ENCODE measurements at places on chromosomes 1 and 21.

DNA sequence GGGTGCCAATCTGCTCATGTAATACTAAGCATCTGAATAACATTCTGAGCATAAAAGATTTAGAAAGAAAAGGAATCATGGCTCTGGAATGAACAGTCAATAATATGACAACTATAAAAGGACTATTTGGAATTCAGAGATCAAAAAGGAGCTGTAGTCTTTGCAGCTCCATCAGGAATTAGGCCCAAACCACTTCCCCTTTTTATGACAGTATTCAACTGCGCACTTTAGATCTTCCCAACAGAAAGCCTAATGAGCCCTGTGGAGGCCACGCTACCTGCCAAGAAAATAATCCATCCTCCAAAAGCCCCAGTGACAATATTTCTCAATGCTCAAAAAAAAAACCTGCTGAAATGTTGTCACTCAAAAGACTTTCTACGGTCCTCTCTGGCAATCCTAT, 163.2 kb downstream of the SNX7 start:
- DNase-seq: no peak

DNA sequence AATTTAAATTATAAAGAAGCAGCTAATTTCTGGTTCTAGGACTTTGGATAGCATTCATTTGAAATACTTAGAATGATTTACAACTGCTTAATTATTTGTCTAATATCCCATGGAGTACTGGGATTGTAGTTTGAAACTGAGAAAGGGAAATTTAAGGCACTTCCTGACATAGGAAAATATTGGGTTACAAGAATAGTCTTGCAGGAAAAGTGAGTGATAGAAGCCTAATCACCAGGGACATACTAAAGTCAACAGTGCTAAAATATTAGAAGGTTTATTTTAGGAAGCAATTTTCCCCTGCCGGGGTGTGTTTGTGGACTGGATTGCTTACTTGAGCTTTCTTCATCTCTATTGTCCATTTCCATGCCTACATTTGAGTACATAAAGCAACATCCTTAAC, 661.6 kb downstream of the ADGRL2 start:
- DNase-seq: no peak

DNA sequence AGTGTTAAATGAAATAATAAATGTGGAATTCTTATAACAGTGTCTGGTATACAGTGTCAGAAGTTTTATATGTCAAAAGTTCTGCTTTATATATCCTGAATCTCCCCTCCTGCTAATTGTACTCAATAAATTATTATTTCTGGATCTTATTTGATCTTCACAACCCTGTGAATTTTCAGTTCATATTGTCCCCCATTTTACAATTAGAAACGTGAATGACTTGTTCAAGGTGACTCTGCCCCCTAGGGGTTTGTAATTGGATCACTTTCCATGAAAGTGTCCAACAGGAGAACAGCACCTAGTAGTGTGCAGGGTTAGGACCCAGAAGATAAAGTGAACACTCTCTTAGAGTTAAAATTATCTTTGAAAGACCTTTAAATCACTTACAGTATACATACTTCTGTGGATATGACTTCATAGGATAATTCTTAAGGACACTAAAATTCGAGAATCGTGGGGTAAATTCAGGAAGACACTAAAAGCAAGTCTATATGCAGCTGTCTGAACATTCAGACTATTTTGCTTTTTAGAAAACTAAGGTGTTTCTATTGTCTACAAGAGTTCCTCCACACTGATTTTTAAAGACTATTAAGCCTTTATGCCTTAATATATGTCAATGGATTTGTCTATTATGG, 4.5 kb upstream of the DDR2 start:
- DNase-seq: peak; percentile 27

GRCh38 chr1:227942021-227942715, 5.6 kb downstream of the WNT9A start:
- no peak for DNase-seq

DNA sequence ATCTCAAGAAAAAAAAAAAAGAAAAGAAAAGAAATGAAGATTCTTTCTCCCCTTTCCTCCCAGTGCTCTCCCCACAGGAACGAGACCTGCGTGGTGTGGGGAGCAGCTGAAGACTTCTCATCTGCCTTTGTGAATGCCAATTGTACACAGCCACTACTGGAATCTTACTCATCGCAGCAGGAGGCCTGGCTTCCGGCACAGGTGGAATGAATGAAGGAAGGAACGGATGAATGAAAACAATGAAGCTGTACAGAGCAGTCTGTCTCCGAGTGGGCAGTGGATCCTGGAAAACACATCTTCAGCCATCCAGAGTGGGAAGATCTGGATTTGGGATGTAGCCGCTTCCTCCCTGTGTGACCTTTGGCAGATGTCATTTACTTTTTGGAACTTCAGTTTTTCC, 64.9 kb downstream of the RUNX3 start:
- no peak for DNase-seq

GRCh38 chr1:87935130-87935529, 606.5 kb downstream of the LMO4 start:
- DNase-seq: no peak

- no peak for DNase-seq
Observed at GRCh38 chr1:188006354-188006753, 1177.6 kb downstream of the PLA2G4A start.

DNA sequence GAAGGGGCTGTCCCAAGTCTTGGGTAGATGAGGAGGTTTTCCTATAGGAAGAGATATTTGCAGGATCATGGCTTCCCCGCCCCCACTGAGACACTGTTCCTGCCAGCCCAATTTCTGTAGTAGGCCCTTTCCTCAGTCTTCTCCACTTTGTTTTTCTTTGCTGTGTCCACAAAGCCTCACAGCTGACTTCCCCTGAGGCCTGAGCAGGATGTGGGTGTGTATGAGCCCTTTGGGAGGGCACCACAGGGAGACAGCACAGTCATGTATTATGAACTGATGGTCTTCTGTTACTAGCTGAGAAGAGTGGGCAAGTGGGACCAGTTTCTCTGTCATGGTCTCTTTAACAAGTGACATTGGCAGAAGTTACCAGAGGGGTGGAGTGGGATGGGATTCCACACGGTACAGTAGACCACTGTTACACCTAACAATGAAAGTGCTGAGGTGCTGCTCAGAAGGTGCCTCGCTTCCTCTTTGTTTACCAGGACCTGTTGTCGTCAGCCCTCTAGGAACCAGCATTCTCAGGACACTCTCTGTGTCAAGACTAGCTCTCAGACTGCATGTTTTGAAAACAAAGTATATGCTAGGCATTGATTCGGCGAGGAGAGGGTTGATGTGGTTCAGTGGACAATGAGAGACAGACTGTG, 253.8 kb upstream of the HOOK1 start:
- DNase-seq: no peak

DNA sequence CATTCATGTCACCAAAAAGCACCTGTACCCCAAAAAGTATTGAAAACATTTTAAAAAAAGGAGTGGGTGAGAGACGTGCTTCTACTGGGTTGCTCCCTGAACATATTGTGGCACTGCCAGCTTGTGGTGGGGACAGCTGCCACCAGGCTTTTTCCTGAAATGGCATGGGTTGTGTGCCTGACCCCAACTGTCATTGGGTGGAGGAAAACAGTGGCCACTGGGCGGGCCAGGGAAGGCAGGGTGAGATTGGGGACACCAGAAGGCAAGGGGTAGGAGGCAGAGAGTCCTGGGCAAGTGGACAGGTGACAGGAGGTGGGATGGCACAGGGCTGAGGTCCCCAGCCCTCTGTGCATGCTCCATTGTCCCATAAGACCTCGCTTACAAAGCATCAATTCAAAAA, 55.5 kb downstream of the TGFB2 start:
- no peak for DNase-seq

DNA sequence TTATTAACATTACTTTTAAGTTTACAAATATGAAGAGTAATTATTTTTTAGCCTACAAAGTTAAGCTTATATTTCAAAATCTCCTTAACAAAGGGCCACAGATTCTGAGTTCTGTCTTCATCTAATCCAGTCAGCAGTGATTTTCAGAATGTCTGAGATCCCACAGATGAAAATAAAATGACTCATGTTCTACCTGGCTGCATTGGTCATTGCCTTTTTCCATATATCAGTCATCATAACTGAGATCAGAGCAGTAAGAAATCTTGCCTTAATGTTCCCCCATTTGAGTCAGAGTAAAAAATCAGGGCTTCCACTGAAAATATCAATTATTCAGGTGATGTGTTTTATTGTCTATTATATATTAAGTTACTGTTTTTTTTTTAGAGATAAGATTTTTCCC, 416.1 kb downstream of the MRPL39 start:
- DNase-seq: no peak

GRCh38 chr1:8764293-8764937, 53.0 kb downstream of the RERE start:
- no peak for DNase-seq

DNA sequence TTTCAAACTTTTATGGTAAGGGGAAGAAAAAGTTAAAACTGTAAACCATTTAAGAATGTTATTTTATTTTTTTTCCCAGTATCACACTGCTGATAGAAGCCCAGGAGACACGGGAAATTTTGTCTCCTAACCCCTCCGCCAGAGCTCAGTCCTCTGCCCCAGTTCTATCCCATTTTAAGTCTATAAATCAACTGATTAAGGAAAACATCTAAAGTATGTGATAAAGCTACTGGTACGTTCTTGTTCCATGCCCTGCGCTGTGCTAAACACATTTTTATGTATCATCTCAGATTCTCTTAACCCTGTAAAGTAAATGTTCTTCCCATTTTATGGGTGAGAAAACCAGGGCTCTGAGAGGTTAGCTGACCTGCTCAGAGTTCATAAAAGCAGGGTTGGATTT, 34.7 kb downstream of the NIPAL3 start:
- DNase-seq: no peak

DNA sequence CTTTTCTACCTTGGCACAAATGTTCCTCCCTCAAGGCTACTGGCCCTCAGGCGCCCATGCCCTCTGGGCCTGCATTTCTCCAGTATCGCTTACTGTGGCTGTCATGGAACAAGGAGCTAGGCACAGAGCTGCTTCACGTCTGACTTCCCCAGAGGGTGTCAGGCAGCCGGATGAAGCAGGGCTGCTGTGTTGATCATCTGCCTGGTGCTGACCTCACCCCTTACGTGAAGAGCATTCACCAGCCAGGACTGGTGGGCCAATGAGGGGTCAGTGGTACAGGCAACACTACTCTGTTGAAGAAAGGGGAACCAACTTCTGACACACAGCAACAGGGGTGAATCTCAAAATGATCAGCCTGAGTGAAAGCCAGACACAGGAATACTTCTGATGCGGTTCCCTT, 215.5 kb upstream of the GALNT2 start:
- DNase-seq: no peak

DNA sequence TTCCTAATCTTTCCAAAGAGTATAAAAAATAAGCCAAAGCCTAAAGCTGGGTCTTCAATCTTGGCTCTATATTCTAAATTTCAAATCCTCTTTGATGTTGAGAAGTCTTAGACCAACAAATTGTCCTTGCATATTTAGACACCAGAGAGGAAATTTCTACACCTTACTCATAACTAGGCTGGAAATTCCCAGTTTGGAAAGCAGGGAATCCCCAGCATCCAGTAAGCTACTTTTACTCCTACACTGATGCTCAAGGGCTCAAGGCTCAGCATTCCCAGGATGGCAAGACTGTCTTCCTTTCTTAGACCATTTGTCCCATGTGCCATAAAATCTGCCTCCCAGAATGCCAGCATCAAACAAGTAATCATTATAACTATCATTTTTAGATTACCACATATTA, 28.3 kb downstream of the PRDX6 start:
- no peak for DNase-seq

DNA sequence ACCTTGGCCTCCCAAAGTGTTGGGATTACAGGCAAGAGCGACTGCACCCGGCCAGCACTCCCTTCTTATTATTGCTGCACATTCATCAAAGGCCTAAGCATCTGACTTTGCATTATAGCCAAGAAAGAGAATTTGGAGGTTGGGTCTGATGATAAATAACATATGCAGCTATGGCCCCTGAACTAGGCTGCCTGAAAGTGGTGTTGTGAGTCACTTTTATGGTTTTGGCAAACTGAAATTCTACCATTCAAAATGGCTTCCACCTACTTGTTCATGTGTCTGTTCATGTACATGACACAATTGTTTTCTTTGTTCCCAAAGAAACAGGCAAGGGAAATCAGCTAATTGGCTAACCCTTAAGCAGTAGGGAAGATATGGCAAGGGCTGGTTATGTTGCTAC, 25.0 kb upstream of the UAP1 start:
- no peak for DNase-seq

DNA sequence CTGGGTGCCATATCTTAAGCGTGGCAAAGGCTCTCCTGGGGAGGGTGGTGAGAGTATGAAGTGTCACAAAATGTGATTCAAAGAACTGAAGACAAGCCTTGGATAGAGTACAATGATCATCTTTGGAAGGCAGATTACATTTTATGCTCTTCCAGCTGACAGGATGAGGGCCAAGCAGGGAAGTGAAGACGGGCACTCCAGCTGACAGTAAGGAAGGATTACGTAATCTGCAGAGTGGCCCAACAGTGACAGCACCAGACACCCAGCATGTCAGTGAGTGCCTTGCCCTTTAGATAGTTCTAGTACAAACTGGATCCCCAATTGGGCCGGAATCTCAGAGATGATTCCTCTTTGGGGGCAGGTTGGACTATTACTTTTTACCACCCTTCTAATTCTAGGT, 52.7 kb downstream of the UBE2T start:
- no peak for DNase-seq

- no peak for DNase-seq
Observed at GRCh38 chr1:205950826-205951549, 7.7 kb upstream of the SLC26A9 start.

DNA sequence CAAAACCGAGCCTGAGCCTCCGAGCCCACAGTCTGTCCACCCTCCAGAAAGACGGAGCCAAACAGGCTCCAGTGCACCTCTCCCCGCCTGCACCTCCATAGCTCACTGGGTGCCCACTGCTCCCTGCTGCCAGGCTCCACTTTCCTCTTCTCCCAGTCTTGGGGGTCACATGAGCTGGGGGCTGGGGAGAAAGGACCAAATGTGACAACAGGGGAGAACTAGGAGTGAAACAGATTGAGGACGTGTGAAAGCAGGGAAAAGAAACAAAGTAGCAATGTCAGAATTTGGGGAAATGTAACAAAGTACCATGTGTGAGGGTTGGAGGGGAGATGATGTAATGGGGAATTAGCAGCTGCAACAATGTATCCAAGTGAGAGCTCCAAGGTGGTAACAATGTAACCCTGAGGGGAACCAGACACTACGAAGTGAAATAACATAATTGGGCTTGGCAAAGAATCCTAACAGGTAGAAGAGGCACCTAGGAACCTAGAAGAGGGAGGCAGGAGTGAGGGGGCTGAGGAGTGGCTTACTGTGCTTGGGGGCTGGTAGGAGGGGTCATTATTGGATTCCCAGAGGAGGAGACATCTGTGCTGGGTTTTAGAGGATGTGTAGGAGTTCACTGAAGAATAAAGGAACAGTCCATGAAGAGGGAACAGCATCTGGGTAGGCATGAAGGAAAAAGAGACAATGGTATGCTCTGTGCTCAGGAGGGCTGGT, 12.5 kb downstream of the SDC3 start:
- DNase-seq: no peak

GRCh38 chr1:89530444-89531089, 5.9 kb downstream of the LRRC8B start:
- no peak for DNase-seq
